Muscle of leg (tissue), 16 donors: ENCODE measurements at places on chromosomes 5 and 9. TPM values are rescaled to one million over a fixed set of nuclear protein-coding genes. Genes with fewer than 3 reads are reported as not detected.

SPZ1 gene
- total RNA-seq = not detected

DNA sequence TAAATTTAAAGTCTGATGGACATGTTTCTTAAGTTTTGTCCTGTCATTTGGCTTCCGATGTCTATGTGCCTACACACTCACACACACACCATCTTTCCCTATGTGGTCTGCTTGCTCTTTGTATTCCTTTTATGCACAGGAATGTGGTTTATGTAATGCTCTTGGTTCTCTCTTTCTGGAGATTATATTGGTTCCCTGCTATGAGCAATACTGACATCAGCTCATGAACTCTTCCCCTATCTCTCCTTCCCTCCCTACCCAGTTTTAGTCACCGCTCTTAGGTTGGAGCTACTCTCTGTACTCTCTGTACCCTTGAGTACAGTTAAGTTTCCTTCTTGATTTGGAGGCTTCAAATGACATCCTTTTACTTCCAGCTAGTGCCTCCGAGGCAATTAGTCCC, 77.9 kb upstream of the MVB12B start:
- no peak for DNase-seq

ARSI gene
- 6.8 TPM for total RNA-seq

DNA sequence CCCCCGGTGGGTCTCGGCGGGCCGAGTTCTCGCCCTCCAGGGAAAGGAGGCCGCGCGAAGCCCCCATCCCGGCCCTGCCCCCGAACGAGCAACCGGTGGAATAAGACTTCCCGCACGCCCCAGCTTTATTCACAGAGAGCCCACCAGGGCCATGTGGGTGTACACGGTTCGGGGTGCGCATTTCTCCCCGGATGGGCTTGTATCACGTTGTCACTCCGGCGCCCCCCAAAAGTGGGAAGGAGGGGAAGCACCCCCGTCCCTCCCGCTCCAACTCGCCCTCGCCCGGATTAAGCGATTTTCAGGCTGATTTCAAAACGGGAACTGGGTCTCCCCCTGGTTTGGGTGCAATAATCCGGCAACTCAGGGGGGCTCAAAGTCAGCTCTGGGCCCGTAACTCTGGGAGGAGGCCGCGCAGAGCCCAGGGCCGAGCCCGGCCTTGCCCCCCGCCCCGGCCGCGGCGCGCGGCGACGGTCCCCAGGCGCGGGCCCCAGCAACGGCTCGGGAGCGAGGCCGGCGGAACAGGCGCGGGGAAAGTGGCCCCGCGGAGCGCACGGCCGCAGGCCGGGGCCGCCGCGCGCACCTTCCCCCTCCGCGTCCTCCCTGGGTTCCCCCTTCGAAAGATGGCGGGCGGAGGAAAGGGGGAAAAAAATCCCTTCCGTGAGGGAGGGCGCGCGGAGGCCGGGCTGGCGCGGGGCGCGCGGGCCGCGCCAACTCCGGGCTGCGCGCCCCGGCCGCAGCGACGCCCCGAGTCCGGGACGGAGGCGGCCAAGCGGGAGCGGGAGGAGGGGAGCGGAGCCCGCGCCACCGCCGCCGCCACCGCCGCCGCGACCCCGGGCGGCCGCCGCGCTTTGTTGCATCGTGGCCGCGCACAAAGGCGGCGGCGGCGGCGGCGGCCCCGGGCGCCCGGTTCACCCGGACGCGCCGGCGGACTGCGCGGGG, 644 bp downstream of the BRD3 start:
- DNase-seq = peak; percentile 77

BTNL3 gene
- not detected for total RNA-seq

DNA sequence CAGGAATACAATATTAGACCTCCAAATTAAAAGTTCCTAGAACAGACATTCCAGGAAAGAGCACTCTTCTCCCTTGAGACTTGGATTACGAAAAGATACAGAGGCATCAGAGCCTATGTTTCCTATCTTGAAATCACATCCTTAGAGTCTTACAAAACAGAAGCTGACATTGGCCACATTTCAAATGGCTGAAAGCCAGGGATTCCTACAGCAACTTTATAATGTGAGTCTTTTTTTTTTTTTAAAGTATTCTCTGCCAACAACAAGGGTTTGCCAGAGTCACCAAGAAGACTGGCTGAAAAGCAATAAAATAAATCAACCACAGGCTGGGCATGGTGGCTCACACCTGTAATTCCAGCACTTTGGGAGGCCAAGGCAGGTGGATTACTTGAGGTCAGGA, 63.1 kb downstream of the TRPM6 start:
- DNase-seq = peak; percentile 79

SLC44A1 gene
- total RNA-seq = 20.2 TPM

- DNase-seq = no peak
These were observed 543.7 kb upstream of the TLE4 start for GRCh38 chr9:79028101-79028500.

- DNase-seq = peak; percentile 73
These were observed 34.3 kb upstream of the ARL15 start for GRCh38 chr5:54344653-54345052.

DNA sequence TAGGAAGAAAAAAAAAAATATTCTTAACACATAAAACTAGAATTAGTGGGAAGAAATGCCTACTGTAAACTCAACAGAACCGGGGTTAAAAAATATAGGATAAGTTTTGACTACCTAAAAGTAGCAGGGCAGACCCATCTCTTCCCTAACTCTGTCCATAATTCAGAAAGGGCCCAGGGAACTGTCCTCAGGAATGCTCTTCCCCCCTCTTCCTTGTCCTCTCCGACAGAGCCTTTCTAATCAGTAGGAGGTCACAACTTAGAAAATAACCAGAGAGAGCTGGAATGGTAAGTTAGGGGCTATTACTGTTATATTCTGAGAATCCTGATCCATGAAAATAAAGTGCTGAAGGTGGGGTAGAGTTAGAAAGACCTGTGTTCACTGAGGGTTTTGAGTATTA, 22.2 kb downstream of the PIK3R1 start:
- DNase-seq = no peak

IFNA10 gene
- not detected for total RNA-seq

- DNase-seq = peak; percentile 98
These were observed 76.1 kb downstream of the TLE1 start for GRCh38 chr9:81613002-81613812.

MRPL41 gene
- total RNA-seq = 37.8 TPM

F2RL2 gene
- total RNA-seq = 1.3 TPM

SPINK4 gene
- total RNA-seq = 0.31 TPM

- DNase-seq = no peak
These were observed 670.1 kb upstream of the CDH9 start for GRCh38 chr5:27708534-27708933.

DNA sequence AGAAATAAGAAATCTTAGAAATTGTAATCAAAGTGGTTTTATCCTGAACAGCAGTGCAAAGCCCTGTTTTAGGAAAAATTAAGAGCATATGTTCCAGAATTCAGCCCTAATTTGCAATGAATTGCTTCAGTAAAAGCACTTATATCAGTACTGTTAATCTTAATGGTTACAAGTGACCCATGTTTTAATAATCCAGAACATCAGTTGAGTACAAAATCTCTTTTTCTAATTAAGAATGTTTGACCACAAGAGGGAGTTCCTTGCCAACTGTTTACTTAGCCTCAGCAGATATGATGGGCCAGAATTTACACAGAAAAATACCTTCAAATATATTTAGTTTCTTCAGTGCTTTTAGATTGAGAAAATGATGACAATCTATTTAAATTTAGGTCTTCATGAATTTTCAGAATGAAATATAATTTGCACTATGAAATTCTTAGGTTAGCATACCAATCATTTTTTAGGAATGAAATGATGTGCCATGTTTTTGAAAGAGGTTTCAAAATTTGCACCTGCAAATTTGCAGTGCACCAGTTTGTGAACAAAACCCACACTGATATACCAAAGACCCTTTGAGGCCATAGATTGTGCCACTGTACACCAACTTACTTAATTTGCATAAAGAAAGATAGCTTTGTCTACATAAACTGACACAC, 926.3 kb upstream of the ARRDC3 start:
- DNase-seq = peak; percentile 72

DNA sequence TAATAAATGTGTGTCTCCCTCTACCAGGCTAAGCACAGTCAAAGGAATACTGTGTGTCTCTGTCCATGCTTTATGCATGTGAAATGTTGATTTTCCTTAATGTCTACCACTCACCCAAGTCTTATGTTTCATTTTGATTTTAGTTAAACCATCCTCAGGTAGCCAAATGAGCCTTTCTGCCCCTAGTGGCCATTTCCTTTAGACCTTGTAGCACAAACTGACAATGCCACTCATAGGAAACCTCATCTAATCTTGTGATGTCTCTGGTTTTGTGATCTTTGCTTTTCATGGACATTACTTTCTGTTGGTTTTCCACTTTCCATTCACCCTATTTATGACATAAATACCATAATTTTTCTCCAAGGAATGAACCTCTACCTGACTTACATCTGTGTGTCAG, 820.8 kb downstream of the MAT2B start:
- no peak for DNase-seq

PCDHGC5 gene
- total RNA-seq = 0.75 TPM

MLANA gene
- not detected for total RNA-seq

- DNase-seq = no peak
These were observed 37.4 kb downstream of the EFNA5 start for GRCh38 chr5:107633171-107633901.

GRCh38 chr9:72424131-72424530, 59.1 kb upstream of the ZFAND5 start:
- DNase-seq = peak; percentile 45

- no peak for DNase-seq
These were observed 214.4 kb downstream of the NSG2 start for GRCh38 chr5:174259696-174260420.

SPEF2 gene
- 8.8 TPM for total RNA-seq

DNA sequence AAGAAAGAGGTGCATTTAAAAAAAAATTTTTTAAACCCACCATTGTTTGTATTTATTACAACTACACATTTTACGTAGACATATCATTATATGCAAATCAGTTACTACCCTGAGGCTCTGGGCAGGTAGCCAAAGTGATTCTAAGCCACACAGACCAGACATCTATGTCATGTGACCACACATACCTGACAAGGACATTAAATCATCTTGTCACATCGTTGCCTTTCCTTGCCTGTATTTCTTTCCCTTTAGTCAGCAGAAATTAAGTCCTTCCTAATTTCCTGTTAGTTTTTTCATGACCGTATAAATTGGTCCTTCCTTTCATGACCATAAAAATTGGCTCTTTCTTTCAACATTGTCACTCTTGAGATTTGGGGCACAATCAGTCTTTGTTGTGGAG, 134.2 kb upstream of the MARCHF11 start:
- no peak for DNase-seq

SELENOP gene
- total RNA-seq = 142 TPM

- no peak for DNase-seq
These were observed 3.2 kb upstream of the DBN1 start for GRCh38 chr5:177476531-177477233.

SLIT3 gene
- total RNA-seq = 7.4 TPM
